ENCODE measurements at places on chromosomes 3 and 15.

DNA sequence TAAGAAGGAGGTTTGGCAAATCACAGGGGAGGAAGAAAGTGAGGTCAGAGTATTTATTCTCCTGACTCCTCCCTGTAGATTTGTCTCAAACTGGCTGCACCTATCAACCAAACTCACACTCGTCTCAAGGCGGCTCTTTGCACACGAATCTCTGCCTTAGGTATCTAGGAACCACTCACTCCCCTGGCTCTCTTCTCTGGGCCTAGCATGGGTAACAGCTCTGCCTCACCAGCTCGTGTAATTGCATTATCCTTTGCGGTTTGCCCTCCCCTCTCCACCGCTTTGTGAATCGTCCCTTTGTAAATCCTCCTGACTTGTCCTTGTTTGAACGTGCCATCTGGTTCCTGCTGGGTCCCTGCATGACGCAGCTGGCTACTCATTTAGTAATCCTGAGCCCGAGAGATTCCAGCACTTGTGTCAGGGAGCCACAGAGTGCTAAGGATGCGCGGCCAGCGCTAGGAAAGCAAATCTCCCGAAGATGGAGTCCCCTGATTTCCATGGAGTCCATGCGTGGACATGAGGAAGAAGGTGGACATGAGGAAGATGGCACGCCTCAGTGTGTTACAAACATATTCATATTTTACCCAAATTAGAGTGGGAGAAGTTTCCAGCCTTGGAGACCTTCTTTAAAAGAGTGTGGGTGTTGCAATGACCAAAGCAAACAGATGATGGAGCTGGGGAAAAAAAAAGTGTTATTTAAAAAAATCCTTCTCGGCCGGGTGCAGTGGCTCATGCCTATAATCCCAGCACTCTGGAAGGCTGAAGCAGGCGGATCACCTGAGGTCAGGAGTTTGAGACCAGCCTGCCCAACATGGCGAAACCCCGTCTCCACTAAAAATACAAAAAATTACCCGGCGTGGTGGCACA is 26.7 kb downstream of the NRROS start:
- DNase-seq, result peak; percentile 90

DNA sequence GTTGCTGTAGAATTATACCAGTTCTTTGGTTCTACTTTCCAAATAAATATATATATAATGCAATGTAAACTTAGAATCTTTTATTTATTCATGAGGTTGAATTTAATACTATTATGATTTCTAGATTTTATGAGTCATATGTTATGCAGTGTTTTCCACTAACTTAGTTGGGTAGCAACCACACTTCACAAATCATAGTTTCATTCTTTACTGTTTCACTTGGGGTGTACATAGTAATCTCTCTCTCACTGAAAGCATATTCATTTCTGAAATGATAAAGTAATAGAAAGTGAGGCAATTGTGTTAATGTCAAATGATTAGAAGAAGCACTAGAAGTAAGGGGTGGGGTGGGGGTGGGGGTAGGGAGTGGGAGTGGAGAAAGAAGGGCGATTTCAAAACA is 52.6 kb downstream of the IQCH start:
- DNase-seq, result no peak

- DNase-seq, result no peak
Observed at GRCh38 chr3:197021231-197021630, 8.4 kb downstream of the MELTF start.

GRCh38 chr3:24550588-24550987 is 55.9 kb upstream of the THRB start:
- DNase-seq, result no peak

DNA sequence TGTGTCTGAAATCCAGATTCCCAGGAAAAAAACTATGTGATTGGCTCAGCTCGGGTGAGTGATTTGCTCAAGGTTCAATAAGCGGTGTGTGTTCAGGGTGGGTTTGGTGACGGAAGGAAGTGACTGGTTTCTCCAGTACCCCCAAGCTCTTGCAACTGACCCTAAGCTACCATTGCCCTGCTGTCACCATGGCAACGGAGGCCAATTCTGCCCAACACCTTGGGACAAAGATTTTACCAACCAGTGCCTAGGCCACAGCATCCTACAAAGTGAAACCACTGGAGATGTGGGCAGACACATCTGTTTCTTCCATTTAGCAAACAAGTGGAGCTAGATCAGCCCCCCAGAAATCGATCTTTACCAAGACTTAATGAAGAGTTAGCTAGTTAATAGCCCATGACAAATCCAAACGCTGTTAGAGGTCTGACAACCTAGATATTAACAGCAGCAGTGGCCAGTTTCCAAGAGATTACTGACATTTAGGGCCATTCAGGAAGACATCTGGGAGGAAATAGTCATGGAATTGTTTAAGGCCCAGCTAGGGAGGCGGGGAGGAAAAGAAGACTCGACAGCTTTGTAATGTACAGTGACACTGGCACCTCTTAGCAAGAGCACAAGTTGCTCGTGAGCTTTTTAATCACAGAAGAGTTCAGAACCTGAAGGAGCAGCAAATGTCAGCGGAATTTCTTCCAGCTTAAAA is 195.9 kb downstream of the SLCO3A1 start:
- peak; percentile 21 for DNase-seq

DNA sequence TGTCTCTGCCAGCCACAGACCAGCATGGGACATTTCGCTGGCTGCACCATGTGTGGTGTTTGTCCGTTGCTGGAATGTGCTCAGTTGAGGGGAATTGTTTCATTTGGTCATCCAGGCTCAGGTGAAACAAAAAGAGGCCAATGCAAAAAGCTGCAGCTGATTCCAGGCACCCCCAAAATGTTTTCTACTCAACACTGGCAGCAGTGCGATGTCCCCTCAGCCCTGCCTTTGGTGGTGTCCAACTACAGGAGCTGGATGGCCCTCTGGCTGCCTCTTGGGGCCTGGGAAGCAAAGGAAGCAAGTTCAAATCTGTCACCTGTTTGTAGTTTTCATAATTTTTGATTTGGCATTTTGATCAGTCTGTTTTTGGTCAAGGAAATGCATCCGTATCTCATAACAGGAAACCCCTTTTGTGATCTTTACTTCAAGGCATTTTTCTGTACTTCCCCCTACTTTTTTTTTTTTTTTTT is 141.8 kb downstream of the EEFSEC start:
- no peak for DNase-seq

- DNase-seq, result no peak
Observed at GRCh38 chr15:24899367-24899766, 55.4 kb upstream of the SNRPN start.

GRCh38 chr3:11156026-11156410 is 1.7 kb downstream of the HRH1 start:
- no peak for DNase-seq

- DNase-seq, result no peak
Observed at GRCh38 chr3:45170096-45170495, 23.9 kb upstream of the CDCP1 start.

- no peak for DNase-seq
Observed at GRCh38 chr3:78035131-78035641, 995.3 kb downstream of the ROBO2 start.

DNA sequence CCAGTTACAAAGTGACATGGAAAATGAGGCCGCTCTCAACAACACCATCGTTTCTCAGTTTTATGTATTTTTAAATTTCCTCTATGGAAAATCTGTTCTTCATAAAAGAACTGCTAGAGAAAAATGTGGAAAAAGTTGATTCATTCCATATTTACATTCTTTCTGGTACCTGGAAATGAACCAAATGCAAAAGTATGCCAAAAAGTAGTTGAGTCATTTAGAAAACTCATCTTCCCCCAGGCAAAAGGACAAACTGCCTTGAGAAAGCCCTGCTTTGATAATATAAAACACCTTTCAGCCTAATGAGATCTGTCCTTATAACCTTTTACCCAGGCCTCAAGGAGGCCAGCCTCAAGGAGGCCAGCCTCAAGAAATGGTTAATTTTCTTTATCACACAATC is 283.0 kb upstream of the VEPH1 start:
- DNase-seq, result no peak

- DNase-seq, result no peak
Observed at GRCh38 chr3:112376992-112377391, 44.0 kb downstream of the CD200 start.

DNA sequence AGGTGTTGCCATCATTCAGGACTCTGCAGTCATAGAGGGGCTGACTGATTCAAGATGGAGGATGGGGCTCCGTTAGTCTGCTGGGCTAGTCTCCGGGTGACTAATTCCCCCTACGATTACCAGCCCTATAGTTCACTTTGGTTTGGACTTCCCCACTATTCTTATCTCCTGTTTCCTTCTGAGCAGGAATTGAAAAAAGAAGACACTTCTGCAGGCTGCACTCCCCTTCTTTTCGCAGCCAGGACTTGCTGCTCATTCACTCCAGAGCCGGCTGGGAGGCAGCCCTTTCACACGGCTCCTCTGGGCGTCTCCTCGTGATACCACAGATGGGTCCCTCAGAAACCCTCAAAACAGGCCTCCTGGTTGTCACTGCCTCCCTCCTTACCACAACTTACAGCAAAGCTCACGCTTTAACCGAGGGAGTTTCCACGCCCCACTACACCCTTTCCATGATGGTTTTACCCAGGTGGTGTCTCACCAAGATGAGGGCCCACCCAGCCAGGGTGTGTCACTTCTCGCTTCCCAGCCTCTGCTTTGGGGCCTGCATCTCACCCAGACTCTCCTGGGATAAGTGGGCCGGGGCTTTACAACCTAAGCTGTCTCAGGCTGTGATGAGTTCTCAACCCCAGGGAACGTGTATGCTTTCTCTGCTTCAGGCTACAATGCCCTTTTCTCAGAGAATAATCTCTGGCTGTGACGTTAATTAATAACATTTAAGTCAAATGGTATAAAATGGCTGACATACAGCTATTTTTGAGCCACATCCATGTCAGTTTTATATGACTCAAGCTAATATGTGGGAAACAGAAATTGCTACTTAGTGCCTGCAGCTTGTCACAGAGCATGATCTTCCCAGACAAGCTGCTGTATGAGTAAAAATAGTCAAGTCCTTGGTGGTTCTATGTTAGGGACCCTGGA is 11.9 kb downstream of the CX3CR1 start:
- DNase-seq, result no peak

DNA sequence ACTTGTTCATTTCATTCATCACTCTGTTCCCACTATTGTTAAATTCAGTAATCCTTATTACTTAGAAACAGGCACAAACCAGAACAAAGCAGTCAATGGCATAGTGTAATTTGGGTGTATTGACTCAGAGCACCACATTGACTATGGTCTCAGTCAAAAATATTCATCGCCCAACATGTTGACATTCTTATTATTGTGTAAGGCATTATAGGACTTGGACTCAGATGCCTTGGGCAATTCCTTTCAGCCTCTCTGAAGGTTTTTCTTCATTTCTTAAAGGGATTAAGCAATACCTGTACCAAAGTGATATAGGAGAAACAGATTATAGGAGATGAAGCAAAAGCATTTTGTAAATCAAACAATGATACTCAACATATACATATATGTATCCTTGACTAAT is 114.7 kb upstream of the BHLHE40 start:
- DNase-seq, result no peak

- no peak for DNase-seq
Observed at GRCh38 chr3:135082706-135083105, 287.6 kb downstream of the EPHB1 start.

- peak; percentile 67 for DNase-seq
Observed at GRCh38 chr15:36844534-36844998, 255.8 kb downstream of the MEIS2 start.

DNA sequence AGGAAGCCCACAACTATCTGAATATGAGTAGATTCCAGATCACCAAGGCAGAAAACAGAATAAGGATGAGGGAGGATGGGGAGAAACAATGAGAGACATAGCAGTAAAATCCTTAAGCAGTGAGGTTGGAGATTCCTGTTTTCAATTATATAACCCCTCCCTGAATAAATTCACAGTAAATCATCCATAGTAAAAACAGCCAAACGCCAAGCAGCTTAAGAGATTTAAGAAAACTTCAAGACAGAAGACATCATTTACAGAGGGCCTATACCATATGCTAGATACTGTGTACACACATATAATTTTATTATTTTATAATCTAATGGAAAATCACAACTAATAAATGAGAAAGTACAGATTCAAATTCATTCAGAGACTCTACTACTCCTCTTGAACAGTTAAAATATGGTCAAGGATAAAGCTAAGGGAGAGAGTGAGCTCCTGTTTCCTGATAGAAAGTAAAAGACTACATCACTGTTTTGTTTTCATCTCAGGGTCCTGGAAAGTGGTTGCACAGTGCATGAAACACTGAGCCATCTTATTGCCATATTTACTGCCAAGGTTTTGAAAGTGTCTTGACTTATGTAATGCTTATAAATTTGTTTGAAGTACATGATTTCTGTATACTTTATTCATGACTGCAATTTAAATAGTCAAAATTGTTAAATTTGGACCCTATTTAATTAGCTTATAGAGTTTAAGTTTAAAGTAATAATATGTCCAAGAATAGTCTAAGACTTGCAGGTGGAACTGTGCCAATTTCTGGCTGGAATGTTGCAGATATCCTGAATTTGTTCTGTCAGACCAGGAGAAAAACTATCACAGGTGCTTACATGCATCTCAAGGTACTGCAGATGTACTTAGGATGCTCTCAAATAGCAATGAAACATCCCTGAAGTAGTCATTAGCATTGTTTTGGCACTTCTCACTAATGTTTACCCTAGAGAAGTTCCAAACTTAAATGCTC is 141.4 kb downstream of the TBL1XR1 start:
- no peak for DNase-seq

DNA sequence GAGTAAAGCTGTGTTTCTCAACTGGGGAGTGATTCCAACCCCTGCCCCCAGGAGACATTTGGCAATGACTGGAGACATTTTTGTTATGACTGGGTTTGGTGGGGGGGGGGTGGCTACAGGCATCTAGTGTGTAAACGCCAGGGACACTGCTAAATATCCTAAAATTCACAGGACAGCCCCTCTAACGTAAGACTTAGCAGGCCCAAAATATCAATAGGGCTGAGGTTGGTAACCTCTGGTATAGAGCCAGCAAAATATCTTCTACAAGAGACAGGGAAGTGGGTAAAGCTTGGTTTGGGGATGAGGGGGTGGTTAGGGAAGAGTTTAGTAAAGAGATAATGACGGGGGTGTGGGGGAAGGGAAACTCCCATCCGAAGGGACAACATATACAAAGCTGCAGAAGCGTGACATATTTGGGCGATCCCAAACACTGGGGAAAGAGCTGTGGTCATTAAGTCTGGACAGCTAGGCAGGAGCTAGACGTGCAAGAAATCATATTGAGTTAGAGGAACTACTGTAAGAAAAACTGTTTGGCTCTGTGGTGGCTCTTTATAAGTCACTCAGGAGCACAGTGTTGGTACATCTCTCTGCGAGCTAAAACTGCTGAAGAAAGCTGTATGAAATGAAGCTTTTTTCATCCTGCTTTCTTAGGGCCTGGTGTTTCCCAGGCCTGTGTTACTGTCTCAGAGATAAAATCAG is 697 bp upstream of the TRIM69 start:
- no peak for DNase-seq

All from NCI-H2081 (cell line).